H1 (cell line): ENCODE measurements at places on chromosomes 2 and 18. TPM values are rescaled to one million over a fixed set of nuclear protein-coding genes. Genes with fewer than 3 reads are reported as not detected.

ZNF892 gene
- total RNA-seq = 10.7 and 10.8 TPM in 2 replicates

ST8SIA3 gene
- total RNA-seq = 3.7 and 5.1 TPM in 2 replicates

GRCh38 chr2:3701071-3701470 lies 2.3 kb upstream of the DCDC2C start:
- DNase-seq = no peak

DNA sequence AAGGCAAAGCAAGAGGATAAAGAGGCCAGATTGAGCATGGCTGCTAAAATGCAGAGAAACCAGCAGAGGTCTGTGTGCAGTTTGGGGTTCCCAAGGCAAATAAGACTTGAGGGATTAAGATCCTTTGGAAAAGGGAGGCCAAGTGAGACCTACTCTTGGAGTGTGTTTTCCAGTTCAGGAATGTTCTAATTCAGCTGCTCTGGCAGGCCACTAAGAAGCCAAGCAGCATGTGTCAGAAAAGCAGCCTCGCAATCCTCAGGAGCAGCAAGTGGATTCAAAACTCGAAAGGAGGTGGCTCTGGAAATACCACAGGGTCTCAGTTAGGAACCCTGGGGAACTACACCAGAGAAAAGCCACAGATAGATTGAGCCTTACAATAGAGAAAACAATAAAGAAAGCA lies 569.2 kb downstream of the METTL4 start:
- no peak for DNase-seq

GRCh38 chr2:112836695-112837117 lies at the start of gene IL1B:
IL1B (minus strand) TSS chr2:112836779; CDS start chr2:112836229, 550 bp downstream.
- no peak for DNase-seq

GRCh38 chr2:216936954-216937357 lies 77.1 kb upstream of the TNP1 start:
- DNase-seq = no peak

DNA sequence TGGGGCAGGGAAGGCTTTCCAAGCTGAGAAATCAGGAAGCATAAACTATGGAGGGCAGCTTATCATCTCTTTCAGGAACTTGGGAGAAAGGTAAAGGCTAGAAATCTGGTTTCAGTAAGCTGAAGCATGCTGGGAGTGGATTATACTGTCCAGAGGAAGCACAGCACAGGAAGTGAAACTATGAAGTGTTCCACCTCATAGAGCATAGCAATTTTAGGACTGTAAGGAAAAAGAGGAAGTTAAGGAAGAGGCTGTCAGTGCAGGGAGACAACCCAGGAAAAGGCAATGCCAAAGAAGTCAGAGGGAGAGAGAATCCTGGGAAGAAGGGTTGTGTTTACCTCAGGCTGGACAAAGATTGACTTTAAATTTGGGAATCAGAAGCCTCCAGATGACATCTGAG lies 51.9 kb downstream of the EFEMP1 start:
- DNase-seq = no peak

DNA sequence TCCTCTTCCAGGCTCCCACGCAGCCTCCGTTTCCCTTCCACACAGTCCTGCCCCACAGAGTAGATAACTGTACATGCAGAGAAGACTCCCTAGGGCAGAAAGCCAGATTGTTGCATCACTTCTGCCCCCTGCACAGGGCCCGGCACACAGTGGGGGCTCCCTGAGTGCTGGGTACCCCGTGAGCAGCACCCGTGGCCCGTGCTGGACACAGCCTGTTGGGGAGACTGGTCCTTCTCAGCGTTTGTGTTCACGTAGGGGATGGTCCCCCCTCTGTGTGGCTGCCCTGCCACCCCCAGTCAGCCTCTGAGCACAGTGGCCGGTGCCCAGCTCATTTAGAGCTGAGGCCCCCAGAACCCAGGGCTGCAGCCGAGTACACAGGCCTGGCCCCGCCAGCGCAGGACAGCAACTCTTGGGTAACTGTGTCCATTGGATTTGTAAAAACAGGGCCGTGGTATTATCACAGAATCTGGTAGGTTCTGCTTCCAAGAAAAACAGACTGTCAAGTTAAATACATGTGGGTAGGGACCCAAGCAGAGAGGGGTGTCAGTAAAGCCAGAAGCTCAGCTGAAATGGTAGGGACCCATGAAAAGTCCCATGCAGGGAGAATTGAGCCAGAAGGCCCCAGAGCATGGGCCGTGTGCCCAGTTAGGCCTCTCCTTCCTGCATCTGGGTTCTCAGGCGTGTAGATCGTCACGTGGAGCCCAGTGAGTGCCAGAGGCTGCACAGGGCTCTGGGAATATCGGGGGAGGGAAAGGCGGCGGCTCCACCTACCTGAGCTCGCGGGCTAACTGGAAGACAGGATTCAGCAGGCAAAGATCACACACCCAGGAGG lies 257.3 kb downstream of the ATAD2B start:
- DNase-seq = no peak
